ENCODE measurements at places on chromosomes 1 and 21.

DNA sequence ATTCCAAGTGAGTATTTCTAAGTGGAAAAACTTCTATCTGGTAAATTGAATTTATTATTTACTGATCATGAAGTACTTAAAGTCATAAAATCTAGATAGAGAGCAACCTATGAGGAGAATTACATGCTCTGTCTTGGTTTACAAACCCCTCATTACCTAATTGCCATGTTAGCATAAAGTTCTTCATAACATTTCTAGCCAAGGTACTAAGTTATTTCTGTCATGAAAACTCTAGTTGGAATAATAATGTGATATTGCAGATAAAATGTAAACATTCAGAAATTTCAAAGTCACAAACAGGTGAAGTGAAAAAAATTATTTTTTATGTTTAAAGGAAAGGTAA lies 228.6 kb downstream of the TTLL7 start:
- no peak for DNase-seq

- no peak for DNase-seq
Observed at GRCh38 chr1:44733365-44733764, 2.4 kb upstream of the RNU5D-1 start.

- peak; percentile 50 for DNase-seq
Observed at GRCh38 chr1:160206036-160206389, 829 bp downstream of the PEA15 start.

GRCh38 chr1:115275216-115275615 lies 62.8 kb downstream of the NGF start:
- no peak for DNase-seq

- DNase-seq, result no peak
Observed at GRCh38 chr1:101190441-101190840, 46.4 kb upstream of the S1PR1 start.

DNA sequence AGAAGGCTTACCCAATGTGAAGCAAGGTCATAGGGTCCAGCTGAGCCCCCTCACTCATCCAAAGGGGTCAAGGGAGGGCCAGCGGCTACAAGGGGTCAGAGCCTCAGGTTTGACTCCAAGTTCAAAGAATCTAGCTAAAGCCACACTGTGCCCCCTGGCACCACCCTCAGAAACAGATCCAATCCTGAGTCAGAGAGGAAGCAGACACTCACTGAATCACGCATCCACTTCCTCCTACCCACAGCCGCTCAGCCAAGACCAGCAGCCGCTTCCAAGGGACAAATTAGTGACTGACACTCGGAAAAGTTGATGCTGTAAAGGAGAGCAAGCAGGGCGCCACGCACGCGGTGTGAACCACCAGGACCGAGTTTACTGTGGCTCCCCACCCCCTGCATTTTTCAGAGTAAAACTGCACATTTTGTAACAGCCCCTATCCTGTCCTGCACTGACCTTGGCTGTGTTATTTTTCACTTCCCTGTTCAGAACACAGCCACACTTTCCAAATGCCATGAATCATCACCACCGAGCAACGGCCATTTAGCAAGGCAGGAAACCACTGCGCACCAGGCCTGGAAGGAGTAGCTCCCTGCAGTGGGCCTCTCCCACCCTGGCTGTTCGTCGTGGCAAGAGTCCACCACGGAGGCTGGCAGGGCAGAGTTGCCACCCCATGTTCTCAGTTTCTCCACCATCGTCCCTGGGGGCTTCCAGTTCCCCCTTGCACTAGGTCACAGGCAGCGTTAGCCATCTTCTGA lies 147.8 kb downstream of the TOMM20 start:
- DNase-seq, result peak; percentile 33

- no peak for DNase-seq
Observed at GRCh38 chr1:15056515-15057285, 96.8 kb upstream of the TMEM51 start.

GRCh38 chr1:202648605-202649226 lies 61.5 kb downstream of the SYT2 start:
- DNase-seq, result no peak

DNA sequence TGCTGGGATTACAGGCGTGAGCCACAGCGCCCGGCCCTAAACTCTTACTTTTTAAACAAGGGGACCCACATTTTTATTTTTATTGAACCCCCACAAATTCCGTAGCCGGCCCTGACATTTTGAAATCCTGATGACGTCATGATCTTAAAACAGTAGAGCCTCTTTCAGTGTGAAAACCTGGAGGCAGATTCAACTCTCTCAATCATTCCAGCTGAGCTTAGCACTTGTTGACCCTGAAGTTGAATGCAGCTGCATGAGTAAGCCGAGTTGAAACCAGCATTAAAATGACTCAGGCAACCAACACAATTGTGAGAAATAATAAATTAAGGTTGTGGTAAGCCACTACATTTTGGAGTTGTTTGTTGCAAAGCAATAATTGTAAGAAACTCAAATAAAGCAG lies 93.9 kb upstream of the ADGRL4 start:
- no peak for DNase-seq

GRCh38 chr1:4002741-4003140 lies 102.7 kb upstream of the C1orf174 start:
- no peak for DNase-seq

- no peak for DNase-seq
Observed at GRCh38 chr1:26075421-26076144, 8.2 kb upstream of the TRIM63 start.

DNA sequence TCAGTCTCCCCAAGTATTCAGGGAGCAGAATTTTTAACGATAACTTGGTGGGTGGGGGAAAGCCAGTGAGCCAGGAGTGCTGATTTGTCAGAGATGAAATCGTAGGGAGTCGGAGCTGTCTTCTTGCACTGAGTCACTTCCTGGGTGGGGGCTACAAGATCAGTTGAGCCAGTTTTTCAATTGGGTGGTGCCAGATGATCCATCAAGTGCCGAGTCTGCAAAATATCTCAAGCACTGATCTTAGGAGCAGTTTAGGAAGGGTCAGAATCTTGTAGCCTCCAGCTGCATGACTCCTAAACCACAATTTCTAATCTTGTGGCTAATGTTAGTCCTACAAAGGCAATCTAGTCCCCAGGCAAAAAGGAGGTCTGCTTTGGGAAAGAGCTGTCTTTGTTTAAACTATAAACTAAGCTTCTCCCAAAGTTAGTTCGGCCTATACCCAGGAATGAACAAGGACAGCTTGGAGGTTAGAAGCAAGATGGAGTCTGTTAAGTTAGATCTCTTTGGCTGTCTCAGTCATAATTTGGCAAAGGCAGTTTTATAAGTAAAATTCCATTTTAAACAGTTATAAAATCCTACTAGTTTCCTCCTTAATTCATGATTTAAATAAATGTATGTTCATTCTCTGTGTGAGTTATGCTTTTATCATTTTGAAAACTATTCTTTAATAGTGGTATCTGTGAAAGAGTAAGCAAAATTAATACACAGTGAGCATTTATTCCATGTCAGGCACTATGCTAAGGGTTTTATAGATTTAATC lies 51.7 kb downstream of the SLC16A1 start:
- DNase-seq, result peak; percentile 78

GRCh38 chr1:226355669-226356551 lies 46.9 kb upstream of the LIN9 start:
- DNase-seq, result no peak

DNA sequence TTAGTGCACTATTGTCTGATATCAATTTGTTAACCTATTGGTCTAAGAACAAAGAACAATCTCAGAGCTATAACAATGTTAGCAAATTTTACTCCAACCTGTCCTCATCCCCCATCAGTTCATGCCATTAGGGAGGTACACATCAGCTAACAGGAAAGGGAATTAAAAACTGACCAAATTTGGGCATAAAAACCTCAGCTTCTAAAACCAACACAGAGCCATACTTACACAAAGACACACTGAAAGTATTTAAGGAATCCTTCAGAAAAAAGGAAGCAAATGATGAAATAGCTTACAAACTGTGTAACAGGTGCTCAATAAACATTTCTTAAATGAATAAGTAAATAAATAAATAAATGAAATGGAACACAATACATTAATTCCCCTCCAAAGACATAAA lies 89.2 kb downstream of the TTLL7 start:
- no peak for DNase-seq

DNA sequence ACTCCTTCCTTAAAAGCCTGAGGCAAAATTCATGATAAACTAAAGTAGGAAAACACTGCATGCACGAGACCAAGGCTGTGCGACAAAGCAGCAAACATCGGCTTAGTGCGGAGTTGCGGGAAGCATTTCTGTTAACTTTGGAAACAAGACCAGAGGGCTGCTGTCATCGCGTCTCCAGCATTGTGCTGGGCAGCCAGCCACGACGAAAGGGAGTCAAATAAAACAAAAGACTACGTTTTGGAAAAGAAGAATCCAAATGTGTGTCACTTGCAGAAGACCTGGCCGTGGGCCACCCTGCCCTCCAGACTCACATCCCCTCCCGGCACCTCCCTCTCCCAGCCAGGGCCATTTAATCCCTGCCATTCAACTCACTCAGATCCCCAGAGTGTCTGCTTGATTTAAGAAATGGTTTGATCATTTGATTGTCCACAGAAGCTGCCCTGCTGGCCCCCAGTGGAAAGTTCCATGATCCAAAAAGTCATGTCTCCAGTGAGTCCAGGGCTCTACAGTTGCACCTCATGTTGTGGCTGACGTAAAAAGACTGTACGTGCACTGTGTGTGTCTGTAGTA lies 2.4 kb upstream of the KRTAP10-11 start:
- DNase-seq, result no peak

- no peak for DNase-seq
Observed at GRCh38 chr1:215416497-215416896, 150.6 kb upstream of the KCTD3 start.

DNA sequence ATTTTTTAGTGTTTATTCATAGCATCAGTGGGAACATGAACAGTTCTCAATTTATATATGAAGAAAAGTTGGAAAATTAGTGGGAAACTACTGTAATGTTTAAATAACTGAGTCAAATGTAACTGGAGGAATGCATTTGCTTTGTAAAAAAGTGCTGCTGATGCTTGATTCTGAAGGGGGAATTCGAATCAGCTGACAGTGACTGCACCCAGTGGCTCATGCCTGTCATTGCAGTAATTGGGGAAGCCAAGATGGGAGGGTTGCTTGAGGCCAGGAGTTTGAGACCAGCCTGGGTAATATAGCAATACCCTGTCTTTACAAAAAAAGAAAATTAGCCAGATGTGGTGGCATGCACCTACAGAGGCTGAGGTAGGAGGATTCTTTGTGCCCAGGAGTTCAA lies 398.4 kb downstream of the ZP4 start:
- DNase-seq, result no peak
